Activated T-cell treated with anti-CD3 and anti-CD28 coated beads, Interleukin-2, amount 50 U/mL, for 72 hours (primary cell): ENCODE measurements at places on chromosomes 12 and 14.

DNA sequence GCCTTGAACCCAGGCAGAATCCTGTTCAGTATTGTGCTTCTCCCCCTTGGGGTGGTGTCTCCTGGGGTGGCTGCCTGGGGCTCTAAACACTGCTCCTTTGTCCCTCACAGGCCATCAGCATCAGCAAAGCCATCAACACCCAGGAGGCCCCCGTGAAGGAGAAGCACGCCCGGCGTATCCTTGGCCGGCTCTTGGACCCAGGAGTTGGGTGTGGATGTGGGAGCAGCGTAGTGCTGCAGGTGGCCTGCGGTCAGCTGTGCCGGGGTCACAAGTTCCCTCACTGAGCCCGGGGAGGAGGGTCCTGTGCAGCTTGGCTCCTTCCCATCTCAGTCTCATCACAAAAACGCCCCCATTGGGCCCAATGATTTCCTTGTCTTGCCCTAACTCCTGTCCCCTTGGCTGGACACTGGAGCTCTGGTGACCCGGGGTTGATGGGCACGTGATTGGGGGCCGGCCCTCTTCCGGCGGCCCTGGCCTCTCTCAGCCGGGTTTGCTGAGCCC is 12.7 kb downstream of the HIP1R start:
- DNase-seq: no peak

DNA sequence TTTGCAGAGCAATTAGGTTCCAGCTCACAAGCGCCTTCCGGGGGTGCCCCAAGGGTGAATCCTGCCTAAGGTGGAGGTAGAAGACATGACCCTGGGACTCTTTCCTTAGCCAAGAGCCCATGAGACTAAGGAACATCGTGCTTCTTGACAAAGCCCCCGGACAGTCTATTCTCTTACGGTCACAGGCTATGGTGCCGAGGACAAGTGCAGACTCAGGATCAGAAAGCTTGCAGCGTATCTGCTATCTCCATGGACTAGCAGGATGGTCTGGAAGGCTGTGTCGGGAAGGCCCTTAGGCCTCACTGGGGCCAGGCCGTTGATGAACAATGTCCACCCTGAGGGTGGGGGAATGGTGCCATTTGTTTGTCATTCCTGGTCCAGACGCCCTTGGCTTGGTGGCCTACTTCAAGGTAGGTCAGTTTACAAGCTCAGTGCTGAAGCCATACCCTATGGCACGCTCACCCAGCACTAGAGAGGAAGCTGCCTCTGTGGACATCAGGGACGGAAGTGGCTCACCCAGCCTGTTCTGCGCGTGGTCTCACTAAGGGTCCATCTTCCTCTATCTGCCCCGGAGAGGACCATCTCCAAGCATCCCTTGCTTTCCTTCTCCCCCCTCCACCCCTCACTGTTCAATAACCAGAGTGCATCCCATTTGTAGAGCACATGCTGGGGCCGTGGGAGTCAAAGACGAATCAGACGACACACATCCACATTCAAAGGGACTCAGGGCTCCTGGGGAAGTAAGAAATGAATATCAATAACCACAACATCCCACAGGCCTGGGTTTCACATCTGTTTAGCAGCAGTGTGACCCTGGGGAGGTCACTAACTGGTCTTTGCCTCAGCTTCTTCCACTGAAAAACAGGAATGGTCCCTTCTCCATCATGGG is 45.0 kb upstream of the IQSEC3 start:
- peak; percentile 29 for DNase-seq

DNA sequence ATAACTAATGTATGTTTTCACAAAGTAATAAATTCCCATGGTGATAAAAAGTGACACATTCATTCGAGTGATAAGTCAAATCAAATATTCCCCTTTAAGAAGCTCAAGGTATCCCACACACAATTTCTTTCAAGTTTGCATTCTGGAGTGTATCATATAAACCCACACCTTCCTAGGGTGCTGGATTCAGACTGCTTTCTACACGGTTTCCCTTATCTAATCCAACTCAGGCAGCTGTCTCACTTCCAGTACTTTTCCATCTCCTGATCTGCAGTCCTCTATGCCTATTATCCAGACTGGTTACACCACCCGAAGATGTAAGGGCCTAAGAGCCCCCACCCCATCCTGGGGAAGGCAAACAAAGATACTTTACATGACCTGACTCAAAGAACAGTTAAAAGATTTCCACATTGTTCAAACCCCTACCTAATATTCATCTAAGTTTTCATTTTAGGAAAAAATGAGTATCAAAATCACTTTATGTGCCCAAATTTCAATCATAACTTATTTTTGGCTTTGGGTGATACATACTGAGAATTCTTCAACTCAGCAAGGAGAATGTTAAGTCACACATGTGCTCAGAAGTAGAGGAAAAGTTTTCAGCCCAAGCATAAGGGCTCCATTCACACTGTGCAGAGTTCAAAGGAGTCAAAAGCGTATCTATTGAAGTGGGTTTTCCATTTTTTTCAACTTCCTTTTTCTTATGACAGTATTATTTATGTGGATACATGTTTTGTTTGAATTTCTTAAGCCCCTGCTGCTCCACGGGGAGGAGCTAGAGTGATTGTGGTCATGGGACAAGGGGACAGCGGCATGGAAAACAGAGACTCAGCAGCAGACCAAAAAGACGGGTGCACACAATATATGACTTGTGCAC is 41.8 kb downstream of the CORO1C start:
- DNase-seq: peak; percentile 32

DNA sequence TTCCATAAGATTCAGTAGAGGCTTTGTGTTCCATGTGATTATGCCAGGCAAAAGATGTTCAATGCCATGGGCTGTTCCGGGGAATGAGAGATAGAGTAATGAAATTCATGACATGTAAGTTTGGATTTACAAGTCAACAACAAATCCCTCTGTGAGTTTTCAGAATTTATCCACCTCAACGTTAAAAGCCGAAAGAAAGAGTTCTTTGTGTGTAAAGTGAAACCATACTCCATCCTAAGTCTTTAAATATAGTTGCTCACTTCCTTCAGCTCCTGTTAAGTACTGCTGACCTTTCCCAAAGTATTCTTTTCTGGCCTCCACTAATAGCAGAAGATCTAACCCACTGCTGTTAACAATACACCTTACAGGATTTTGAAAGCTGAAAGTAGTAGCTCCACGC is 190.0 kb downstream of the TMX1 start:
- DNase-seq: no peak

GRCh38 chr12:9731393-9731792 is 1.5 kb downstream of the CLECL1 start:
- DNase-seq: no peak

- DNase-seq: no peak
Observed at GRCh38 chr12:20089077-20089476, 279.3 kb upstream of the PDE3A start.

DNA sequence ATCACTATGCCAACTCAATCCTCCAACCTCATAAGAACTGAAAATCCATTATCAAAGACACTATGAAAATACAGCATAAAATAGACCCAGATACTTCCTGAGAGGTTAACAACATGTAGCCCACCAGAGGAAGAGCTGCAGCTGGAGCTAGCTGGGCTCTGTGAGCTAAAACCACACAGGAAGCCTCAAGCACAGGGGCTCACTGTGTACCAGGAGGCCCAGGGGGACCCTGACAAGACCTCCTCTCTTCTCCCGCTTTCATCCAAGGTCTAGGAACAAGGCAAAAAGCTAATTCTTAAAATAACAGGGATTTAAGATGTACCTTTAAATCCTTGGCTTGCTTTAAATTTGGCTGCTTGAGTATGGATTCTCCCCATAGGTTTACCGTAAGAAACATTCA is 53.6 kb downstream of the EIF2S3B start:
- DNase-seq: no peak

- DNase-seq: no peak
Observed at GRCh38 chr12:14367040-14367661, 1.7 kb downstream of the ATF7IP start.

DNA sequence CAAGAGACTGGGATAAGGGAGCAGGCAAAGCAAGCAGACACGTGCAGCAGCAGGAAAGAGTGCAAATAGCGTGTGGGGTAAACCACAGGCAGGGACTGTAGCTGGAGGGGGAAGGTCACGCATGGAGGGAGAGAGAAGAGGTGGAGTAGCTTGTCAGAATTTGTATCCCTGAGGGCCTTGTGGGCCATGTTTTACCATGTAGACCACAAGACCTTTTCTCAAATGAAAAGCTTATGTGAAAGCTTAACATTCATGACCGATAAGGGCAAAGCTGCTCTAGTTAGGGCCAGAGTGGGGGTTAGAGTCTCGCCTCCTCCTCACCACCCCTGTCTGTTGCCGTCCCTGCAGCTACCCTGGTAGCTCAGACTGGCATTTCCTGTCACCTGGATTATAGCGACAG is 152.9 kb upstream of the E2F7 start:
- no peak for DNase-seq

- no peak for DNase-seq
Observed at GRCh38 chr14:68501614-68502052, 291.2 kb downstream of the ZFP36L1 start.
